Upper lobe of right lung (tissue), 1 donor: ENCODE measurements at places on chromosomes 5 and 9. TPM values are rescaled to one million over a fixed set of nuclear protein-coding genes. Genes with fewer than 3 reads are reported as not detected.

- no peak for DNase-seq
These were observed 276.9 kb downstream of the MSX2 start for GRCh38 chr5:175001311-175001710.

DNA sequence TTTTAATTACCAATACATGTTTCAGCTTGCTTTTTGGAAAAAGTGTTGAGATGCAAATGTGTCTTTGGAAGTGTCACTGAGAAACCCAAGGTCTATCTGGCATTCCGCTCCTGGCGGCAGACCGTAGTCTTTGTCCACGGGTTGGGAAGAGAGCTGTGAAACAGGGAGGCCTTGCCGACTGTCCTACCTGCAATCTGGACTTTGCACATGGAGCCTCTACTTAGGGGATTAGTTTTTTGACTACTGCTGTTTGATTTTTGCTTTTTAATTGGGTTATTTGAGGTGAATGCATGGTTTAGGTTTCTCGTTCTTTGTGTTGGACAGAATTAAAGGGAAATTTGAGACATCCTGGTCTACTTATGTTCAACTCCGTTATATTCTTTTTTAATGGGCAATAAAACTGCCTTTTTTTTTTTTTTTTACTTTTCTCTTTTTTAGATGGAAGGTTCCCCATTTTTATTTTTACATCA is 25.7 kb downstream of the TRIO start:
- no peak for DNase-seq

GRCh38 chr5:107277485-107278125 is 393.1 kb downstream of the EFNA5 start:
- no peak for DNase-seq

- DNase-seq: no peak
These were observed 35.6 kb downstream of the ERP44 start for GRCh38 chr9:100063185-100063584.

GRCh38 chr5:142840575-142840974 is 70.4 kb downstream of the ARHGAP26 start:
- no peak for DNase-seq

DNA sequence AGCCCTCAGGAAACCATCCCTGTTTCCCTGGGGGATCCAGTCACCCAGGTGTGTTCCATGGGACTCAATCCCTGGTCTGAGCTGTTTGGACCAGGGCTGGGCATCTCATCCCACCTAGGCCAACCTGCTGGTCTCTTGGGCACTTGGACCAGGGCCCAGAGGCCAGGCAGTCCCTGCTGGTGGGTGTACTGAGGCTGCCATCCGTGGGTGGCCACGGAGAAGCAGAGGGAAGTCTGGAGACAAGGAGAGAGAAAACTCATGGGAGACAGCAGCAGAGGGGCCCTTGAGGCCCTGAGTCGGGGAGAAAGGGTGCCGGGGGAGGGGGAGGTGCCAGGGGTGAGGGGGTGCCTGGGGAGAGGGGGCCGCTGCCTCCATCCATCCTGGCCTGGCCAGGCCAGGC is 247.8 kb downstream of the PBX3 start:
- no peak for DNase-seq

DNA sequence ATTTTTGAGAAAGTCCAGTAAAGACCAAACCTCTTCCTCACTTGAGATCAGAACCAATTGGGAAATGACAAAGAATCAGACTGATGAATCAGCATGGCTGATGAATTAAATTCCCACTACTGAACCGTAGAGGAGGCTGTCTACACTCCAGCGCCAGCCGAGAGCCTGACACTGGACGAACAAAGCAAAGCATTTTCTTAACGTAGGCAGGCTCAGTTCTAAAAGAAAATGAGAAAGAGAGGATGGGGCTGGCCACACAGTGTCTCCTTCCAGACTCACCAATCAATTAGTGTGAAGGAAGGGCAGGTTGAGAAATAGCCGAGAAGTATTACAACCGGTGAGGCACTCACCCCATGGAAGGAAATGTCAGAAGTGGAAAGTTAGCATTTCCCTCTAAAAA is 49.4 kb downstream of the ITGA1 start:
- no peak for DNase-seq

DNA sequence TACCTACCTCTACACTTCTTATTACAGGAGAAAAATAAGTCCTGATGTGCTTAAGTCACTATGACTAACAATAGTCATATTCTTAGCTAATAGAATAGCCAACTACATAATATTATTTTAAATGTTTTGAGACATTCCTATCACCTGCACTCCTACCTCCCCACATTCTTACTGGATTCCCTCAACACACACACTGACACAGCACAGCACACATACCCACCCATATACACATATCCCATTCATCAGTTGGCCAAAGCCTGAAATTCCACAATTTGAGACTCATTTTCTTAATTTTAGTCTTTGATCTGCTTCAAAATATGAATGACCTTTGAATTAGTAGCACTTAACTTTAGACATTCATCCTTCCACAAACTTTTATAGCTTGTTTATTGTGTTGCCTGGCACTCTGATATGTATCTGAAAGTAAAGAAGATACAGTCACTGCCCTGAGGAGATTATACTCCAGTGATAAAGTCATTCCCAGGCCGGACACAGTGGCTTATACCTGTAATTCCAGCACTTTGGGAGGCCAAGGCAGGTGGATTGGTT is 168.3 kb upstream of the RASA1 start:
- DNase-seq: no peak

DNA sequence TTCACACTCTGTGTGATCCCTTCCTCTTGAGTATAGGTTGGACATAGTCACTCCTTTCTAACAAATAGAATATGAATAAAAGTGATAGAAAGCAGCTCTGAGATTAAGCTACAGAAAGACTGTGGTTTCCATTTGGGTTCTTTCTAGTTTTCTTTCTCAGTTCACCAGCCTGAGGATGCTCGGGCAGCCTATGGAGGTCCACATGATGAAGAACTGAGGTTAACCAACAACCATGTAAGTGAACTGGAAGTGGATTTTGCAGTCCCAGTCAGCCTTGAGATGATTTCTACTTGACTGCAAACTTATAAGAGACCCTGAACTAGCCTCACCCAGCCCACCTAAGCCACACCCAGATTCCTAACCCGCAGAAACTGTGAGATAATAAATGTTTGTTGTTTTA is 10.1 kb upstream of the FOXE1 start:
- DNase-seq: no peak

DNA sequence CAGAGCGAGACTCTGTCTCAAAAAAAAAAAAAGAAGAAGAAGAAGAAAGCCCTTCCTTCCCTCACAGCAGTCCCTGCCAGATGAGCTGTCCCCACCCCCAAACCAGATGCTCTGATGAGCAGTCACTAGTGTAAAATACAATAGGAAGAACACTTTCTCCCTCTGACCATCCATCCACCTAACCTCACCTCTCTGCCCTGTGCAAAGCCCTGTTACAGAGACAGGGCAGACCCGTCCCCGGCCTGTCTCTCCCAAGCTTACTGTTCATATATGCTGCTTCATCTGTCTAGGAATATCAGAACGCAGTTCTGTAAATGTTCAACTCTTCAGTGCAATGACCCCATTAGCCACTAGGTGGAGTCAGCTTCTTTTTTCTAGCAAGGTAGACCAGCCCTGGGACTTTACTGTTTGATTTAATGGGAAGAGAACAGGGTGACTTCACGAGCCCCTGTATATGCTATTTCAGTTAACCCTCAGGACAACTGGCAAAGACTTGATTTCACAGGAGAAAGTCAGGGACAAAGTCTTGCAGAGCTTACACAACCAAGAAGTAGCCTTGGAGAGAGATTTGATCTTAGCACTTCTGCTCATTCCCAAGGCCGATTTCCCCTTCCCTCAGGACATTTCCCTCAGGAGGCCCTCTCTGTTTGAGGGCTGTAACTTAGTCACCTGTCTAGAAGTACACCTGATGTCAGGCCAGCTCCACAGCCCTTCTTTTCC is 14.9 kb upstream of the FGFR4 start:
- DNase-seq: no peak

- DNase-seq: no peak
These were observed 171.8 kb upstream of the NR3C1 start for GRCh38 chr5:143575286-143575685.

DNA sequence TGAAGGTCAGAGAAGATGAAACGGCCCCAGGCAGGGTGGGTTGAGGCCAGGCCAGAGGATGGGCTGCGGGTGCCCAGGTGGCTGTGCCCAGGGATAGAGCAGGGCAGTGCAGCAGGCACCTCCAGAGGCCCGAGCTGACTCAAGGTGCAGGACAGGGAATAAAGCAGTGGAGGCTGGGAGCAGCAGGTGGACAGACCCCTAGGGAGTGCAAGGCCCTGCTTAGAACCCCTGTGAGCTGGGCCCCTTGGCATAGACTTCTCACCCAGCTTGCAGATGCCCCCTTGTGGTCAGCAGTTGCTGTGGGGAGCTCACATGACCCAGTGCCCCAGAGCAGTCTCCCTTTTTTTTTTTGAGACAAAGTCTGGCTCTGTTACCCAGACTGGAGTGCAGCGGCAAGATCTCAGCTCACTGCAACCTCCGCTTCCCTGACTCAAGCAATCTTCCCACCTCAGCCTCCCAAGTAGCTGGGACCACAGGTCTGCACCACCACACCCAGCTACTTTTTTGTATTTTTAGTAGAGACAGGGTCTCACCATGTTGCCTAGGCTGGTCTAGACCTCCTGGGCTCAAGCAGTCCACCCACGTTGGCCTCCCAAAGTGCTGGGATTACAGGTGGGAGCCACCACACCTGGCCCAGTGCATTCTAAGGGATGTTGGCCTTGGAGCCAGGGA is 118.8 kb downstream of the WNK2 start:
- DNase-seq: peak; percentile 73

DNA sequence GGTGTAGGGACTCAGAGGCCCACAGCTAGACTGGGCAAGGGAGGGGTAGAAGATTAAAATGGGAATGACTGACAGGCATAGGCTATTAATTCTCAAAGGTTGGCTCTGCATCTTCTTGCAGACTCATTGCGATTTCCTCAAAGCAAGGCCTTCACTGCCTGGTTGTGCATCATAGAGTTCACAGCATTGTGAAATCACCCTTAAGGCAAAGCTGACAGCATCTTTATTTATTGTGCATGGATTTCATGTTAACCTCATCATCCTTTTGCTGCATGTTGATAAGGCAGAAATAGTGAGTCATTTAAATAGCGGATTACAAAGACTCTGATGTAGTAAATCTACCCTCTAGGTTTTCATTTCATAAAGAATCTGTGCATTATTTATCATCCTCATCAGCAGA is 13.6 kb upstream of the PALM2AKAP2 start:
- DNase-seq: no peak

DNA sequence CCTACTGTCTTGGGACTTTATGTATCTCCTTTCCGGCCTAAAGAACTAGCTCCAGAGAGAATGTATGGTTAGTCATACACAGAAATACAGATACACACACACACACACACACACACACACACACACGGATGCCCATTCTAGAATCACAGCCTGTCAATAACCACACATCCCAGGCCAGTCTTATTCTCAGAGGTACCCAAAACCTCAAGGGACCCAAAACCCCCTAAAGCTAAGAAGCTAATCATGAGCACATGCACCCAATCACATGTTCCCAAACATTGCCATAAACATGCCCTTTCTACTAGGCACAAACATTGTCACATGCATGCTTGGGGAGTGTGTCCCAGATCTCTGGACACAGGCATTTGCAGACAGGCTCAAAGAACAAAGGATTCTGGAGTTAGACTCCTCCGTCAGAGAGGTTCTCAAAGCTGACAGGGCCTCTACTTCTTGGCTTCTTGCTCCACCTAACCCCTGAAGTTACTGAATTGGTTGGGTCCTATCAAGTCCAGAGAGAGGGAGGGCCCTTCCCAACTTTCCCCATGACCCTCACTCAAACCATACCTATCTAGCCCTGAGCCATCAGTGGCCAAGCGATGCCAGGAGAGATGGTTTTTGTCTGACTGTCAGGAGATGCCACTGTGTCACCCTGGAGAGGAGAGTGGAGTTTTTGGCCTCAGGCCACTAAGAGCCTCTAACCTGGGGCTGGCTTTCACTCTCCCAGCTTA is 78.7 kb downstream of the NRG2 start:
- DNase-seq: peak; percentile 19

DNA sequence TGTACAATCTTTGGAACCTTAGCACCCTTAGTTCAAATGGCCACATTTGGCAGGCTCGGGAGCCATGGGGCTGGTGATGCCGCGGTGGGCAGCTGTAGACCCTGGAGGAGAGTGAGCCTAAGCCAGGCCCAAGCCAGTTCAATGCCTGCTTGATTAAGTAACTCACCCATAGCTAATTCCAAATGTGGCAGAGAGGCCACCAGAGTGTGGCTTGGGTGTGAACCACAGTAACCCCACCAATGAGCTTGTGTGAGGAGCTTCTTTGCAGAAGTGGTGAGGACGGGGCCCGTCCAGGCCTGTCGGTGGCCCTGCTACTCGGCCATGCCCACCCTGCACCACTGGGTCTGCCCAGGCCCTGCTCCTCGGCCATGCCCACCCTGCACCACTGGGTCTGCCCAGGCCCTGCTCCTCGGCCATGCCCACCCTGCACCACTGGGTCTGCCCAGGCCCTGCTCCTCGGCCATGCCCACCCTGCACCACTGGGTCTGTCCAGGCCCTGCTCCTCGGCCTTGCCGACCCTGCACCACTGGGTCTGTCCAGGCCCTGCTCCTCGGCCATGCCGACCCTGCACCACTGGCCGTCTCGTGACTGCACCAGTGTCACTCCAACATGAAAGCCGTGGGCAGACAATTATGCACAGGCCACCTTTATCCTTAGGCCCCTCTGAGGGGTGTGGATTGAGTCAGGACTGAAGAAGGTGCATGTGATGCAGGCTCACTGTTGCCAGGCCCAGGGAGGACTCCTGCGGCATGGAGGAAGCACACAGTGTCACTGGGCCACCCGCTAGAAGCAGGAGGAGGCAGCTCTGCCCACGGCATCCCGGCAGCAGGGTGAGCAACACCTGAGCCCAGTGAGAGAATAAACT is 75.4 kb downstream of the MRPL36 start:
- DNase-seq: peak; percentile 48

- no peak for DNase-seq
These were observed 56.2 kb downstream of the SSBP2 start for GRCh38 chr5:81694726-81695125.

FAM153A gene
- 4.3 TPM for total RNA-seq

CDC20B gene
- total RNA-seq: not detected

ZNF366 gene
- total RNA-seq: 12.2 TPM

KIF4B gene
- 0.17 TPM for total RNA-seq

PCDHB2 gene
- total RNA-seq: 3.8 TPM

PCDHB9 gene
- 2.5 TPM for total RNA-seq

SLC25A51 gene
- total RNA-seq: 24.5 TPM

MUSK gene
- total RNA-seq: 3.7 TPM
